ENCODE measurements at places on chromosomes 2 and 18. TPM values are rescaled to one million over a fixed set of nuclear protein-coding genes. Genes with fewer than 3 reads are reported as not detected.
A peak's percentile ranks its signal among the peaks of the same experiment; 100 is the strongest.

Gene SCN3A
- 0.20 TPM for total RNA-seq

Gene CLEC4F
- total RNA-seq, result 0.46 TPM

Gene SLC9A2
- 0.12 TPM for total RNA-seq

Gene ZAP70
- total RNA-seq, result 1.5 TPM

Gene PLGLB1
- 1.6 TPM for total RNA-seq

GRCh38 chr2:237315829-237316225 is 98.1 kb downstream of the COL6A3 start:
- no peaks in the 10 kb centered on the region for H3K27me3 ChIP-seq
- peak overlapping the region; percentile 86 for H3K27ac ChIP-seq
- H3K36me3 ChIP-seq, result no peaks in the 10 kb centered on the region
- peaks cover 19% of the 10 kb centered on the region for H3K4me1 ChIP-seq
- no peak for DNase-seq

DNA sequence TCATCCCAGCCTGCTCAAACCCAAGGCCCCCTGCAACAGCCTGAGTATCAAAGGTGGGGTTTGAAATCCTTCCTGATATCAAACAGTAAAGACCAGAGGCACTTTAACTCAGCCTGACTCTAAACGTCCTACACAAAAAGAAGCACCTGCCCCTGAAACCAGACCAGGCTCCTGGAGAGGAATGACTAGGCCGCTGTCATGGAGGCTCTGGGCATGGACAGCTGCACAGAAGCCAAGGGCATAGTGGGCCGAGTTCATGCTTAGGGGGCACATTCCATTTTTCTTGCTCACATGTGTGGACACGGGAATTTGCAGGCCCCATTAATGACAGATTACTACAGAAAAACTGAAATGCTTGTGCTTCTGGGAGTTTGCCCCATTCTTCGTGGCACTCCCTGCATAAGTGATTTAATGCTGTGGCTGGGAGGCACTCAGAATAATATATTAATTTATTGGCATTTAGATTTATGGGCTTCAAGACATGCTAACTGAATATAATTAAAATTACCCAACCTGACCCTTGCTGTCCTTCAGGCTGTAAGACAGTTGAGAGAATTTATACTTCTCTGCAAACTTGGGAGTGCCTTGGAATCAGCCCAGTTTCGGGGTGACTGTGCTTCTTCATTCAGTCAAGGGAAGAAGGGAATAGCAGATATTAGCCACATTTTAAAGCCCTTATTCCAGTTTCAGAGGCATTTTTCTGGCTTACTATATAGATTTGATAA is 105.5 kb downstream of the GYPC start:
- no peaks in the 10 kb centered on the region for H3K36me3 ChIP-seq
- DNase-seq, result no peak
- no peak overlapping the region for H3K27ac ChIP-seq
- H3K27me3 ChIP-seq, result no peaks in the 10 kb centered on the region
- no peak overlapping the region for H3K4me3 ChIP-seq

DNA sequence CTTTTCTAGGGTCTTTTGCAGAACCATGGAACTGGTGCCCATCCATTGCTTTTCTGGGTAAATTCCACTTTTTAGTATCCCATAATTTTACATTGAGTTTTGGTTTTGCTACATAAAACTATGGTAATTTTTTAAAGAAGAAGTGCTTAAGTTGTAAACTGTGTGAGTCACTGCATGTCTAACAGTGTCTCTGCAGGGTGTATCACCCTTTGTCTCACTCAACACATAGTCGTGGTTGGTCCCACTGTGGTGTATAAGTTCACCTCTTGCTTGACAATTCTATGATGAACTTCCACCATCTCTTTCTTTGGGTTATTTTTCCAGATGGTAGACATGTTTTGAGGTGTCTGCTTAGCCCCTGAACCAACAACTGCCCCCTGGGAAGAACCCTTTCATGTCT is 10.5 kb downstream of the SCTR start:
- no peaks in the 10 kb centered on the region for H3K27me3 ChIP-seq
- no peaks in the 10 kb centered on the region for H3K4me1 ChIP-seq
- no peak for DNase-seq
- no peak overlapping the region for H3K4me3 ChIP-seq

- no peaks in the 10 kb centered on the region for H3K27me3 ChIP-seq
- DNase-seq, result peak; percentile 57
- H3K36me3 ChIP-seq, result no peaks in the 10 kb centered on the region
- H3K4me3 ChIP-seq, result peak within 1 kb of the TSS; percentile 56
- H3K27ac ChIP-seq, result peak within 1 kb of the TSS; percentile 92
These were observed at the start of gene MAPK4 for GRCh38 chr18:50559752-50560680. Gene MAPK4, plus strand, starts transcription at chr18:50560087. Its CDS starts 103,872 bp downstream, at chr18:50663959.

DNA sequence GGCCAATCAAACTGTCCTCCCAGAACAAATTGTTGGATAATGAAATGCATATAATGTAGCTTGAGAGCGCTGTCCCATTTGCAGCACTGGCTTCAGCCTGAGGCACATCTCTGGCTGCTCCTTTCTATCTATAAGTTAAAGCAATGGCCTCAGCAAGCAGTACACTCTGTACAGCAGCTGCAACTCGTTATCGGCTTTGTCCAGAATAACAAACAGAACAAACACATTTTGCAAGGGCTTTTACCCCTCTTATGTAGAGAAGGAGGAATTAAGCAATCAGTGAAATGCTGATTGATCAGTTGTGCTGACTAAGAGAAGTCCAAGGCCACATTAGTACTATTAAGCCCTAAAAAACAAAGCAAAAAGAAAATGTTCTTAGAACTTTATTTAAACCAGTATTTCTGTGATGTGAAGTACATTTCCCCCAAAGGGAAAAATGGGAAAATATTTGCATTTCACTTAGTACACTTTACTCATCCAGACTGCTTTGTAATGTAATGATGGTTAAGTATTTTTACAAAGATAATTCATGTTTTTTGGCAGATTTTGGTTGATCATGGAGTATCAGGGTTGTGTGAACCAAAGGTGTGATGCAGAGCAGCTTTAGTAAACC is 15.0 kb upstream of the CPS1 start:
- H3K4me3 ChIP-seq, result no peak overlapping the region
- no peaks in the 10 kb centered on the region for H3K4me1 ChIP-seq
- no peaks in the 10 kb centered on the region for H3K27me3 ChIP-seq
- no peak overlapping the region for H3K27ac ChIP-seq
- no peaks in the 10 kb centered on the region for H3K36me3 ChIP-seq

DNA sequence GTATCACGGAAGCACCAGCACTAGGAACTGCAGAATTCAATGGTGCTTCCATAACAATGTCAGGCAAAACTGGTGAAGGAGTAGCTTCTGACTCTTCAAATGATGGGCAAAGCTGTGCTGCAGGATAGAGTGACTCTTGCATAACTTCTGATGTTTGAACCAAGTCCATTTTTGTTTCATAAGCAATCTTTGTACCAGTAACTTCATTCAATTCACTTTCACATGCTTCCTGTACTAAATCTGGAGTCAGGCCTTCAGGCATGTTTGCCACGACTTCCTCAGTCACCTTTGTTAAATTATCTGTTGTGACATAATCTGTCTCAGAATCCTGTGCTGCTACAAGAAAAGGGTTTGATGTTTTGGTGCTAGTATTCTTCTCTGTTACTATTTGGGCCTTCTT is 24.0 kb downstream of the RTN4 start:
- H3K4me1 ChIP-seq, result peaks cover 4% of the 10 kb centered on the region
- H3K27me3 ChIP-seq, result no peaks in the 10 kb centered on the region
- H3K36me3 ChIP-seq, result no peaks in the 10 kb centered on the region
- no peak overlapping the region for H3K4me3 ChIP-seq

DNA sequence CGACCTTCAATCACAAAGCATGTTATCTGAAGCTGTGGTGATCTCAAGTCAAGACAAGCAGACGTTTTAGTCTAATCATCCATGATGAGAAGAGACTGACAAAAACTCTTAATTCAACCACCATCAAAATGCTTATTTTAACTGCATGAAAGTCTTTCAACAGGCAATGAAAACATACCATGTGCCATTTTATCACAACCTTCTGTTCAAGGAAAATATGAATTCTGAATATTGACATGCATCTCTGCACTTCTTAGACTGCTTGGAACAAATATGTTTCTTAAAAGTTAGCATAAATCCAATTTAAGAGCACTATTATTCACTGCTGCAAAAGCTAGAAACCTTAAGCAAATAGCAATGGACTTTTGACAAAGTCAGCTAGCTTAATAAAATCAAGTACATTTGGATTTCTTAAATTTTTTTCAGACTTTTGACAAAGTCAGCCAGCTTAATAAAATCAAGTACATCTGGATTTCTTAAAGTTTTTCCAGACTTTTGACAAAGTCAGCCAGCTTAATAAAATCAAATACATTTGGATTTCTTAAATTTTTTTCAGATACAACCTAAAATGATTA is 70.9 kb downstream of the OLA1 start:
- H3K27me3 ChIP-seq, result no peaks in the 10 kb centered on the region
- no peak for DNase-seq
- H3K36me3 ChIP-seq, result no peaks in the 10 kb centered on the region
- no peak overlapping the region for H3K27ac ChIP-seq
- H3K4me3 ChIP-seq, result no peak overlapping the region

DNA sequence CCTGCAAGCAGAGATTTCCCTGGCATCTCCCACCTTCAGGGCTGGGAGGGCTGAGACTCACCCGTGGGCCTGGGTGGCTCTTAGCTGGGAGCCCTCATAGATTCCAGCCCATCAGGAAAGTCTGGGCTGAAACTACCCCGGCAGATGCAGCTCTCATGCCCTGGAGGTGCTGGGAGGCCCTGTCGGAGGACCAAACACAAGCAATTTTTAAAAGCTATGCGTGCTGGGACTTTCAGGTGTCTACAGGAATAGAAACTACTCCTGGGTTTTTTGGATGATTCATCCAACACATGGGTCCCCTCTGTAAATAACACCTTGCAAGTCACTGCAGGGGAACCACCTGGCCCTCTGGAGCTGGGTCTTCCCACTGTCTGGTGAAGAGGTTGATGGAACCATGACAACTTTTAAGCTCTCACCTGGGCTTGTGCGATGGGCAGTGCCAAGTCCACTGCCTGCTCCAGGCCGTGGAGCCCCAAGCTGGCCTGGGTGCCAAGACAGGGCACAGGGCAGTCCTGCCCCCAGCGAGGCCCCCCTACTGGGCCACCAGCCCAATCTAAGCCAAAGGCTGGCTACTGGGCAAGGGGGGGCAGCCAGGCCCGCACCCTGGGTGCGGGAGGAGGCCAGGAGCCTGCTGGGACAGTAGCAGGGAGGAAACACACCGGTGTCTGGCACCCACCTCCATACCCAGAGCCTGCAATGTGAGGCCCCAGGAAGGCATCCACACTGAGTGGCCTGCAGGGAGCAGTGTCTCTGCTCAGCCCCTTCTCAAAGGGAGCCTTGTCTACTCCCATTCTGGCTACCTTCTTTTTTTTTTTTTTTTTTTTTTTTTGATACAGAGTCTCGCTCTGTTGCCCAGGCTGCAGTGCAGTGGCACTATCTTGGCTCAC is 1.1 kb upstream of the GPR55 start:
- no peaks in the 10 kb centered on the region for H3K27me3 ChIP-seq
- no peak overlapping the region for H3K4me3 ChIP-seq
- H3K27ac ChIP-seq, result no peak overlapping the region
- no peaks in the 10 kb centered on the region for H3K4me1 ChIP-seq
- H3K36me3 ChIP-seq, result no peaks in the 10 kb centered on the region

- no peak for DNase-seq
- H3K4me3 ChIP-seq, result no peak overlapping the region
- no peaks in the 10 kb centered on the region for H3K27me3 ChIP-seq
- H3K27ac ChIP-seq, result no peak overlapping the region
These were observed 25.3 kb upstream of the ANXA4 start for GRCh38 chr2:69716555-69717120.

DNA sequence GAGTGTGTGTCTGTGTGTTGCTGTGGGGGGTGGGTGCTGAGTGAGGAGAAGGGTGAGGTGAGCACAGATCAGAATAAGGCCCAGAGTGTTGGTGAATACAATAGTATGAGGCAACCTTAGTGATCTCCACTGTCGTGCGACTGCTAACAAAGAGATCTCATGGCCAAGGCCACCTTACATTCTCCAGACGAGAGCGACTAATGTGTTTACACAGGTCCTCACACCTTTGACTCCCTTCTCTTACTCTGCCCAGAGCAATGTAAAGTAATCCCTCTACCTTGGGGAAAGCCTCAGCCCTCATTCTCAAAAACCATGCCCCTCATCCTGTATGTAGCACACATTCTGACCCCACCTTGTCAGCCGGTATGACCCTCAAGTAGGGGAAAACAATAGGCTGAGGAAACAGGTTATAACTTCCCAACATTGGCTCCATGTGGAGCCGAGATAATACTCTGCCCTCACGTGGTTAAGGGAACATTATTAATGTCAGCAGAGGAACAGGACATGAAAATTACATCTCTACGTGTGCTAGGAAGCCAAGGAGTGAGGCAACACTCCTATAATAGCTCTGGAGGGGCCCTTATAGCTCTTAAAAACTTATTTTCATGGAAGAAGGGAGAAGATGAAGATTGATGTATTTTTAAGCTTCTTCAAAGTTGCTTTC is 323.0 kb upstream of the NT5C1B start:
- no peaks in the 10 kb centered on the region for H3K4me1 ChIP-seq
- DNase-seq, result no peak
- H3K27ac ChIP-seq, result no peak overlapping the region
- H3K36me3 ChIP-seq, result no peaks in the 10 kb centered on the region
- H3K4me3 ChIP-seq, result no peak overlapping the region

DNA sequence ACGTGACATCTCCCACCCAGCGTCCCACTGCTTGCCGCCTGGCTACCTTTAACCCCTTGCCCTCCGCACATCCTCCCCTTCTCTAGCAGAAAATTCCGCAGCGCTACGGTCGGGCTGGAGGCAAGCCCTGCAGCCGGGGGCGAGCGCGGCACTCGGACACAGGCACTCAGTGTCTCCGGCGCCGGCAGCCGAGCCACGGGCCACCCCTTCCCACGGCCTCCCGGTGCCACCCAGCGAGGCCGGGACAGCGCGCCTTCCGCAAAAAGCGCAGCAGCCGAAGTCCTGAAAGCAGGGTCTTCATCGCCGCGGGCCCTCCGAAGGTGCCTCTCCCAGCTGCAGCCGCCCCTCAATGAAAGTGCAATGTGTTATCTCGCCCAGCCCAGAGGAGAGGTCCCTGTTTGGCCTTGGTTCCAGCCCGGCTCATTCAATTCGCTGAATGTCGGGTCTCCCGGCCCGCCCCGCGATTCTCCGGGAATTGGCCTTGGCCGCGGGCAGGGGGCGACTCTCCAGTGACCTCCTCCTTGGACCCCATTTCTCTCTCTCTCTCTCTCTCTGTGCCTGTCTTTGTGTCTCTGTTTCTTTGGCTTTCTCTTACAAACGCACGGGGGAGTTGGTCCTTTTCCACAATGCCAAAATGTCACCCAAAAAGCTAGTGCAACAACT is 1.1 kb downstream of the DLGAP1 start:
- H3K27me3 ChIP-seq, result no peaks in the 10 kb centered on the region
- no peak overlapping the region for H3K27ac ChIP-seq
- no peaks in the 10 kb centered on the region for H3K36me3 ChIP-seq
- peak; percentile 20 for DNase-seq
- H3K4me3 ChIP-seq, result peak overlapping the region; percentile 32

DNA sequence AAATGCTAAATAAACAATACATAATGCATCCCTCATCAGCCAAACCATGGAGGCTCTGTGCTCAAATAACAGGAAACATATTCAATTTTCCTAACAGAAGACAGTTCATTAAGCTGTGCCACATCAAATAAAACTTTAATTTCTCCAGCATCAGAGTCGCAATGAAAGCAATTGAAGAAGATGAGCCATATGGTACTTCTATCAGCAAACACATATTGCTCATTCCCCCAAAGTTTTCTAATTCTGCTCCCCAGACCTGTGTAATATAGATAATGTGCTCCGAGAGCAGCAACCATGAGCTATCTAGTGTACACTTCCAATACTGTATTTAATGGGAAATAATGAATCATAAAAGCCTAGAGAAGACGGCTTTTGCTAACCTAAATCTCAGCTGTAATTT is 263.2 kb downstream of the MEIS1 start:
- no peaks in the 10 kb centered on the region for H3K27me3 ChIP-seq
- peak overlapping the region; percentile 19 for H3K4me3 ChIP-seq
- DNase-seq, result no peak
- no peaks in the 10 kb centered on the region for H3K36me3 ChIP-seq

Measured in ovary (tissue), 10 donors.